ENCODE measurements at places on chromosomes 7 and 10.

GRCh38 chr7:151917791-151918509 is 38.3 kb upstream of the GALNTL5 start:
- DNase-seq = no peak

- no peak for DNase-seq
Observed at GRCh38 chr10:66778351-66778750, 147.5 kb upstream of the LRRTM3 start.

DNA sequence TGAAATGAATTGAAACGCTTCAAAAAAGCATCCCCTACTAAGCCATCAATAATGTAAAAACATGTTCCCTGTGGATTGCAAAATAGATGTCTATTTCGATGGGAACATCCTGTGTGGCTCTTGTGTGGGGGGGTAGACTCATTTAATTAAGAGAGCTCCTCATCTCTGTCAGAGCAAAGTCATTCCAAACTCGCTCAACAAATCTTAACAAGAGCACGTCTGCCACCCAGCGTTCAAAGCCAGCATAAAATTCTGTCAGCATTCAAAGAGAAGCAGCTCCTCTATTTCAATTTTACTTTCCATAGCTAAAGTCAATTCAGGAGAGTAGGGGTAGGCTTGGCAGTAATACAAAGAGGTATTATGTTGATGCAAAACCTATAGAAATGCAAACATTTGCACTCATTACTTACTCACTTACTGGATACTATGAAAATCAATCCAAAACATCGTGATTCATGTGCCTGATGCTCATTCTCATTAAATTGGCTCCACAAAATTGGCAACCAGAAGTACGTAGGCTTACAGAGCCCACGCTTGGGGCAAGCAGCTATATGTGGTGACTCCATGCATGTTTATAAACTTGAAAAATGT is 114.9 kb downstream of the IPMK start:
- DNase-seq = no peak

DNA sequence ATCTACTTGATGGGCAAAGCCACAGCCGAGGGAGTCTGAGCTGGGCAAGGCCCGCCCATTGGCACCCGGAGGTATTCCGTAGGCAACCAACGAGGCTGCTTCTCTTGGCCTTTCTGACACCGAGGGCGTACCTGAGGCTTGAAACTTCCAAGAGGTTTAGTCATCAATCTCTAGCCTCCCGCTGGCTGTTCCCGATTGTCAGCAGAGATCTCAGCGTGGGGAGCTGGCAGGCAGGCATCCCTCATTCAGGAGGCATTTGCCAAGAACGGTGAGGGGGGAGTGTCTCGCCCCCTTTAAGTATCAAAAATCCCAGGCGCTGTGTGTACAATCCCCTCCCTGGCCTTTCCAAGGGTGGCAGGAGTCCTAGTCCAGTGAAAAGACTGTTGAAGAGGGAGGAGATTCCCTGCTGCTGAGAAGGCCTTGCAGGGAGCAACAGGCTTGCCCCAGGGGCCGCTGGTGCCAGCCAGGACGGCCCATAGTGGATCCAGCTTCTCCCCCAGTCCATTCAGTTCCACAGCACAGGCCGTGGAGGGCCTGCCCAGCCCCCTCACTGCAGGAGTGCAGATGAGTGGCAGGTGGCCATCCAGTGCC is 39.7 kb downstream of the OAT start:
- no peak for DNase-seq

GRCh38 chr7:157547102-157547501 is 210.3 kb downstream of the DNAJB6 start:
- DNase-seq = no peak

DNA sequence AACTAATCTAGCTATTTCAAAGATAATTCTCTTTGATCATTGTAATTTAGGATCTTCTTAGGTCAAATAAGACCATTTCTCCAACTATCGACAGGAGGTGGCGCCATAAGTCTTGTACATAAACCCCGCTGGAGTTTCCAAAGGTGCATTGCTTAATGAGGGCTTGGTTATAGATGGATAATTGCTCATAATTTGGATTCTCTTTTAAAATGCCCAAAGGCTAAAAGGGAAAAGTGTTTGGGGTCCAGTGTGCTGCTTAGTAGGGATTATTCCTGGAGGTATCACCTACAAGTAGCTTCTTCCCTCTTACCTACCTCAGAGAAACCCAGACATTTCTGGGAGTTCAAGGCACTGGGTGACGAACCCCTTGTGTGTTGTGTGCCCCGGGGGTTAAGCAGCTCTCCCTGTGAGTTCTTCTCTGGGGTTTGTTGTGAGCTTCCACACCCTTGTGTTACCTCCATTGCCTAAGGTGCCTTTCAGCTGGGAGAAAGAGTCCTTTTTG is 75.2 kb downstream of the PAXIP1 start:
- DNase-seq = peak; percentile 53

GRCh38 chr10:26044141-26044749 is 110.2 kb downstream of the MYO3A start:
- DNase-seq = no peak

DNA sequence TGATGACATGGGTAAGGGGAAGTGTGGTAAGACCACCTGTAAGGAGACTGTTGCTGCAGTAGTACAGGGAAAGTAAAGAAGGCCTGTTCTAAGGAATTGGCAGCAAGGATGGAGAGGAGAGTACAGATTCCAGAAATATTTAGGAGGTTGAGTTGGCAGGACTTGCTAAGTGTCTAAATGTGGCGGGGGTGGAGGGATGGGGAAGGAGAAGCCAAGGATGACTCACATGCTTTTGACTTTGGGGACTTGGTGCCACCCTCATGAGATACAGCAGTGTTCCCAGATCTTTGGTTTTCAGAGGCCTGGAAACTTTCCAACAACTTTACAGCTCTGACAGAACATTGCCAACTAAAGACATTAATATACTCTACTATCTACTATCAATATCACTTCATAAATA is 45.4 kb downstream of the CDK6 start:
- DNase-seq = no peak

GRCh38 chr10:132520177-132520811 is 17.3 kb upstream of the INPP5A start:
- no peak for DNase-seq

DNA sequence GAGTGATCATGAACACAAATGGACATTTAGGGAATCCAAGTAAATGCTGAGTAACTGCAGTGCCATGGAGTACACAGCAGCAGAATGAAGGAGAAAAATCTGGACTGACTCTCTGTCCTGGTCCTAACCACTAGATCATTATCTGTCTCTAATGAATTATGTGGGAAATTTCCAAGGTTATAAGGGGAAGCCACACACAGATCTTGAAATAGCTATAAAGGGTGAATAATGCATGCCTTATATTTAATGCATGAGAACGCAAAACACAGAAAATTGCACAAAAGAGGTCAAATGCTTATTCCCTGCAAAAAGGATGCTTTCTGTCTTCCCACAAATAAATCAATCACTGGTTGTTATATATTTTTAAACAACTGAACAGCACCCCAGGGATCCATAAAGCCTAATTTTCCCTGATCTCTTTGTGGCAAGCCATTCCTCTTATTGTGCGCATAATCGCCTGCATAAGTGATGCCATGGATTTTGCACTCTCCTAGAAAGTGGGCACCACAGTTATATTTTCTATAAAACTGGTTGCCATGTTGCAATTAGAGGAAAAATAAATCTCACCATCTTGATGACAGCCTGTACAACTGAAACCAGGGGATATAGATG is 201.8 kb downstream of the XPNPEP1 start:
- DNase-seq = no peak

DNA sequence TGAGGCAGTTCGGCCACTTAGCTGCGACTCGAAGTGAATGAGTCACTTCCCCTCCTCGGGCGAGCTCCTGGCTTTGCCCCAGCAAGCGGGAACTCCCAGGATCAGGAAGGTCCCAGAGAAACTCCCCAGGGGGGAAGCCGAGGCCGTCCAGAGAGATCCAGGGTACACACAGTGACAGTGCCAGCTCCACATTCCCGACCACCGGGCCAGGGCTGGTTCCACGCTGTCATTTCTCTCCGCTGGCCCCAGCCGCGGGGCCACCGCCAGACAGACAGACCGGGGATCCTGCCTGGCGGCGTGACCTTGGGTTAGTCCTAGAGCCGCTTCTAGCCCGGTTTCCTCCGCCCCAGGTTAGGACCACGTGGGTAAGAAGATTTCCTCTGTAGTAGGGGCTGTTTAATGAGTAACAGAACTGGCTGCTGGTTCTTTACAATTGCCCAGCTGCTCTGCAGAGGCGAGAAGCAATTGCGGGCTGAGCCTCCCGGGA is 463 bp upstream of the UPP1 start:
- DNase-seq = no peak

DNA sequence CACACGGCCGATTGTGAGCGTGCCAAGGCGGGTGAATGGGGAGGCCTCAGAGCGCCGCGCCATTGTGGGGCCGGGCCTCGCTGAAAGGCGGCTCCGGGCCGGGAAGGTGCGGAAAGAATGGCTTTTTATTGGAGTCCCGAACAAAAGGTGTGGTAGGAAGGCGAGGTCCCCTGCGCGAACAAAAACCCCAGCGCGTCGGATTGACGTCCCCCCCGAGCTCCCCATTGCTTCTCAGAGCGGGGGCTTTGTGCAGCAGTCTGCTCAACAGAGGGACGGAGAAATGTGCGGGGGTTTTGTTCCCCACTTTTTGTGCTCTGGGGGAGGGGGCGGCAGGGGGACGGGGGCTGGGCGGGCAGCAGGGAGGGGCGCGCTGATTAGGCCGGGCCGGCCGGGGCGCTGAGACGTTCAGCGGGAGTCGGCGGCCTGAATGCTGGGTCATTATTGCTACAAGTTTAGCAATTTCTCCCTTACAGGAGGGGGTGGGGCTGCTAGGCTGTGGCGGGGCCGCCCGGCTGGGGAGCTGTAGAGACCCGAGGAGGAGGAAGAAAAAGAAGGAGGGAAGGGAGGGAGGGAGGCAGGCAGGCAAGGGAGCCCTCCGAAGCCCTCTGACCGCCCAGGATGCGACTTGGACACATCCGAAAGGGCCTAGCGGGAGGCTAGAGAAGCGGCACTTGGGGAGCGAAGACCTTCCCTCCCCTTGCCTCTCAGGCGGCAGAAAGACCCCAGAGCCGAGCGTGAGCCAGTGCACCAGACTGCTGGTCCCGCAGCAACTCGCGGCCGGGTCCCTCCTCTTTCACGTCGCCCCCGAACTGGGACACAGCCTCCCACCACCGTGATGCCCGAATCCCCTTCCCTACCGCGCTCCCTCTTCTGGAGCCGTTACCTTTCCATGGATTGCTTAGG is 4.6 kb downstream of the NKX2-3 start:
- DNase-seq = no peak

DNA sequence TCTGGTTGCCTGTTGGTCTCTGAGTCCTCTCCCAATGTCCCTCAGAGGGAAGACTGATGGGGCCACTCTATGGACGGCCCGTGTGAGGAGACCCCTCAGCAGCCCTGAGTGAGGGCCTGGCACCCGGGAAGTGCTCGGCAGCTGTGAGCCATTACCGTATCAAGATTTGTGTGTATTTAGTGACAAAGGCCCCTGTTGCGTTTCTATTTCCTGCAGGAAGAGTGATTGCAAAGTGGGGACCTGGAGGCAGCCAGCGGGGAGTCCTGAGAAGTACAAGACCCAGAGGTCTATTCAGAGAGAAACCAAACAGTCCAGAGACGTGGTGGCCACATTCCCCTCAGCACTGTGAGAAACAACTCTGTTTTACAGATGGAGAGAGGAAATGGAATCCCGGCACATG is 51.1 kb upstream of the CHST15 start:
- DNase-seq = no peak

DNA sequence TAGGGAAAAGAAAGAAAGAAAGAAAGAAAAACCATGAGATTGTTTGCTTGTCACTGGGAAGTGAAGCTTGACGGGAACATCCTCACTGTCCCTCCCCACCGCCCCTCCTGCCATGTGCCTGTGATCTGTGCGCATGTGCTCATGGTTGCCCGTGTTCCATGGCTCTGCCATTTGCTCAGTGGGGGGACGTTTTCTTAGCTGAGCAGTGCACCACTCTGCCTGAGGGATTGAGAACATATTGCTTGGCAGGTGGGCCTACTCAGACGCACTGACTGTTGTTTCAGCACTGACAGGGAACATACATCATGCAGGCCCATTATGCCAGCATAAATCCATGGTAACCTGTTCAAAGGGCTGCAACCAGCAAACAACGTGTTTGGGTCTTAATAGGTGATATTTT is 747.9 kb upstream of the GALNT17 start:
- no peak for DNase-seq

GRCh38 chr7:122055073-122055472 is 89.0 kb downstream of the AASS start:
- DNase-seq = no peak

DNA sequence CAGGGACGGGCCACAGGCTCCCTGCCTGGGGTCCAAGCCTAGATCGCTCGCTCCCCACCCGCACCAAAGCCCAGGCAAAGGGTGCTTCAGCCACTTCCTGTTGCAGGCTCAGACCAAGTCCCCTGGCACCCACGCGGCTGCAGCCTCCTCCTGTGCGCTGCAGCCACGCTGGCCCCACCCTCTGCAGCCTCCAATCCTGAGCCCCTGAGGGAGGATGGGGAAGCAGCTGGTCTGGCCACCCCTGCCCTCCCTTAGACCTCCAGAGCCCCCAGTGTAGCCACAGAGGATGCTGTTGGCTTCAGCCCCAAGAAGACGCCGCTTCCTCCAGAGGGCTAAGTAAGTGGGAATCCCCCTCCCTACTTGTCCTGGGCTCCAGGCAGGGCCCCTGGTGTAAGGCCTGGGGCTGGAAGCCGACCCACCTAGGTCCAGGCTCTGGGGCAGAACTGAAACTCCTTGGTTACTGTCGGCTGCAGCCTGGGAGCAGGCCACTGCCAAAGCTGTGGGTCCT is 9.4 kb downstream of the LIMK1 start:
- DNase-seq = no peak

DNA sequence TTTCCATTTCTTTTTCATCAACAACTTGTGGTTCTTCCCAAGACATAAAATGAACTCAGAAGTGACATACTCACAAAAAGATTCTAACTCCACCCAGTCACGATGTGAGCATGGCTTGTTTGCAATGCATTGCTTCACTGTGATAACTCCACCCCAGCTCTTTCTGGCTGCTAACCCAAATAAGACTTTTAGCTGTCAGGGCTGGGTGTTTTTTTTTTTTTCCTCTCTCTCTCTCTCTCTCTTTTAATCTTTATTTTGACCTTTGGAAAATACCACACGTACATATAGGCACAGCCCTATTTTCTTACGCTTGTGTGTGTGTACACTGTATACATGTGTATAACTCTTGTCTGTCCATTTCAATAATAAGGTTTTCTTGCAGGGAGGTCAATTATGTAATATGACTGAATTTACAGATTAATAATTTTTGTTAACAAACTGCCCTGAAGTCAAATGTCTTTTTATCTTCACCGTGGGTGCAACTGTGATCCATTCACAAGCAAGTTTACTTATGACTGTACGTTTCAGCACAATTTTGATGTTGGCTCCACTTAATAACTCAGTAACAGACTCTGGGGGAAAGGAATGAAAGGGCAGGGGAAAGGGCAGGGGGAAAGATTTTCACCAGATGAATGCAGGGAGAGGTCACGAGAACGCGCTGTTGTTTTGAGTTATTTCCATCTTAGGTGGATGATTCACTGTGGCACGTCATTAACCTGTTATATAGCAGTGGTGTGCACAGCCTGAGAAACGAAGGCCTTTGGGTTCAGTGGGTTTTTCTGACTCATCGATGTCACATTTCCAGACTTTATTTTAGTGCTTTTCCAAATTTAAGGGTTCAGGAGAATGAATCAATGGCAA is 49.1 kb downstream of the APBB1IP start:
- DNase-seq = peak; percentile 62

Measured in stimulated activated CD4-positive, alpha-beta T cell treated with anti-CD3 and anti-CD28 coated beads, Interleukin-15, amount 100 ng/mL, for 48 hours (primary cell).